ENCODE measurements at places on chromosomes 7 and 10.

DNA sequence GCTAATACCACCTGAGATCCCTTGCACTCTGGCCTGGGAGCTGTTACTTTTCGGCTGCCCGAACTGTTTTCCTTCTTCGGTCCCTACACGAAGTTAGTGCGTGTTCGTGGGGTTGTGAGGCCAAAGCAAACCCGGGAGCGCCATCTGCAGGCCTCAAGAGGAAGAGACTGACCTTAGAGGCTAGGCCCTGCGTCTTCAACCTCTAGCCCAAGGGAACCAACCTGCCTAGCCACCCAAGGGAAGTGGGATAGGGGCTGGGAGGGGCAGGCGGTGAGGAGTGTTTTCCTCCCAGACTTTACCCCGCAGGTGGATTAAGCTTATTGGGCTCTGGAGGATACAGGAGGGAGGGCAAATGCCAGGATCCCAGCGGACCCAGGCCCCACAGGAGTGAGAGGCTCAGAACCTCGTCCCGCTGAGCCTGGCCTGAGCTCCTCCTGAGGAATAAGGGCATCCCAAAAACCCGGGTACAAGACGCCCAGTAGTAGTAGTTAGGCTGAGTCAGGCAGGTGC lies 1.7 kb upstream of the PAX2 start:
- peak; percentile 47 for DNase-seq

- DNase-seq, result no peak
Measured at GRCh38 chr10:13867822-13868221, 281.1 kb downstream of the PRPF18 start.

- DNase-seq, result no peak
Measured at GRCh38 chr7:122014697-122015096, 129.4 kb downstream of the AASS start.

GRCh38 chr7:29040579-29040925 lies 82.4 kb upstream of the TRIL start:
- no peak for DNase-seq

GRCh38 chr7:1709900-1710299 lies 39.8 kb downstream of the ELFN1 start:
- DNase-seq, result peak; percentile 9

- peak; percentile 25 for DNase-seq
Measured at GRCh38 chr7:29035044-29035740, 77.1 kb upstream of the TRIL start.

GRCh38 chr7:50863053-50863452 lies 80.4 kb upstream of the GRB10 start:
- DNase-seq, result no peak

DNA sequence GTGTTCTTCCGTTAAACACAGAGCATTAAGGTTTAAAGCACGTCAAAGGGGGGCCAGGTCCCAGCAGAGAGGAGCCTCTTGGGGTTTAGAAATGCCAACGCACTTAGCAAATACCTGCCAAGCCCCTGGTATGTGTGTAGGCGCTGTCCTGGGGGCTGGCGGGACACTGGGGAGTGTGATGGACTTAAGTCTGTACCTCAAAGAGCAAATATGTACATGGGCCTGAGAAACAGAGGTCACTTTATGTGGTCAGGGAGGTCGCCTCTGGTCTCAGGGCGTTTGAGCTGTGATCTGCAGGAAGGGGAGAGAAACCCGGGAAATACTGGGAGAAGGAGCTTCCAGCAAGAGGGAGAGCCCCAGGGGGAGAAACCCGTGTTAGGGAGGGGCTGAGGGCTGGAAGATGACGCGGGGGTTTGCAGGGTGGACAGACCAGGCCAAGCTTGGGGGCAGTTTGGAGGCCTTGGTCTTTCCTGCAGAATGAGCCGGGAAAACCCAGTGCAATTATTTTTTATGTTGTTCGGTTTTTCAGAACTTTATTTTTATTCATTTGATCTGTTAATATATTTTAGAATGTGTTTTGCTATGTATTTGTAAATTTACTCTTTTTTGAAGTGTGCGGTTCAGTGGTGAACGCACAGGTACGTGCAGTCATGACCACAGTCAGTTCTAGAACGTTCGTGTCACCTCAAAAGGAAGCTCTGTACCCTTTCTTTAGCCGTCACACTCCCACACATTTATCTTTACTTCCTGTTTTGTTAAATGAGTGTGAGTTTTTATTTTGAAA lies 441.4 kb upstream of the FOXK1 start:
- no peak for DNase-seq

Measured in CD4-positive, alpha-beta T cell treated with Interleukin-21 for 1 hour (primary cell).